ENCODE measurements at places on chromosomes 5 and 9.

DNA sequence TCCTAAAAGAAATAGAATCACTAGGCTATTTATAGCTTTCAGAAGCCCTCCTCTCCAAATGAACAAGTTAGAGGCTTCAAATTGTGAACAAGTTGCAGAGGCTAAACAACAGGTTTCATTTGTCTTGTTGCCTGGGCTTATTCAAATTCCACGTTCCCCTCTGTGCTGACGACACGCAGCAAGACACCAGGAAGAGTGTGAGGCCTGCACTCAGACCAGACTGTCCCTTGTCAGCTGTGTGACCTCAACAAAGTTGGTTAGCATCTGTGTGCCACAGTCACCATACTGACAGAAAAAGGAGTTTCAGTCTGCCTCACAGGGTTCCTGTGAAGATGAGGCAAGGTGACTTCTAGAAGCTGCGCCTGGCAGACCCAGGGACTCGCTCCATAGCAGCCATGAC, 22.1 kb upstream of the GABBR2 start:
- DNase-seq, result no peak

GRCh38 chr5:133056891-133057290, 5.1 kb downstream of the HSPA4 start:
- DNase-seq, result no peak

- DNase-seq, result no peak
Observed at GRCh38 chr9:5510360-5510931, at the start of gene PDCD1LG2. Gene PDCD1LG2 (plus strand): TSS chr9:5510531. CDS start chr9:5522547, 12,016 bp downstream.

- no peak for DNase-seq
Observed at GRCh38 chr9:99593610-99594009, 228.1 kb upstream of the NR4A3 start.

DNA sequence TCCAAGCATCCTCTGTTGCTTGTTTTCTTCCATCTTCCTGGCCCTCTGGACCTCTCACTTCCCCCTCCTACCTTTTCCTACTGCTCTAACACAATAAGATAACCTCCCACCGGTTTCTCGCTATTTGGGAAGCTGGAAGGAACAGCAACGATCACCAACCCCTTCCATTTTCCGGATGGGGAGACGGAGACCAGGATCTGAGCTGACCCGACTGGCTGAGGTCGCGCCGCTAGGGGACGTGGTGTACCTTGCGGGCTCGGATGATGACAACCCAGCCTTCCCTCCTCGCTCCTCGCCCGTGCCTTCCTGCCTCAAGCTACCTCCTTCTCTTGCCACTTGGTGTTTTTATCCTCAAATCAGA, 1.9 kb downstream of the LPAR1 start:
- no peak for DNase-seq

DNA sequence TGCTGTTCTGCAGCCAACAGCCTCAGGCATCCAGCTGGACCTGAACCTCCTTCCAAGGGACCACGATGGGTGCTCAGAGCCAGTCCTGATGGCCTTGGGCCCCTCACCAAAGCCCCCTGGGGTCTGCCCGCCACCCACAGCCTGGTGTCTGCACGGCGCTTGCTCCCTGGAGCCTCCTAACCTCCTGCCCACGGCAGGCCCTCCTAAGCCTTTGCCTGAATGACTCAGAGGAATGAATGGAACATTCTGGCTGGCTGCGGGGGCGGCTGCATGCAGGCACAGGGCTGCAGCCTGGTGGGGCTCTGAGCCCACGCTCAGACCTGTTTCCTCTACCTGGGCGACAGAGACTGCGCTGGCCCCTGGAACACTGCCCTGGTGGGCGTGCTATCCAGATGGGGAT, 6.9 kb downstream of the SOHLH1 start:
- DNase-seq, result no peak

Measured in T-helper 17 cell (primary cell).